ENCODE measurements at places on chromosomes 3 and 15. TPM values are rescaled to one million over a fixed set of nuclear protein-coding genes. Genes with fewer than 3 reads are reported as not detected.

DNA sequence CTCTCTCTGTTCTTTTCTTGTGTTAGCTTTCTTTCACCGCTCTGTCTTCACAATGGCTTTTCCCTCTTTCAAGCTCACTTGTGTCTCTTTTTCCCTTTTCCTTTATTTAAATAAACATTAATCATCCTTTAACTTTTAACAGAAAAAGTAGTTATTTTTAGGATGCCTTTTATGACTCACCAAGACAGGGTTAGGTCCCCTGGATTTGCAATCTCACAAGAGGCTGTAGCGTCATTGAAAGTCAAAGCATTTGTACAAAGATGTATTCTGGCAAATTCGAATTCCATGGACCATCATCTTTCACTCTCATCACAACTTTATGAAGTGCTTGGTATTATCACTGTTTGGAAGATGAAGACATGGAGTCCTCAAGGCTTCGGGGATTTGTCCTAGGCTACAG is 34.8 kb upstream of the MCTP2 start:
- DNase-seq = no peak

GRCh38 chr15:60387321-60387720 is 10.5 kb downstream of the ANXA2 start:
- no peak for DNase-seq

DNA sequence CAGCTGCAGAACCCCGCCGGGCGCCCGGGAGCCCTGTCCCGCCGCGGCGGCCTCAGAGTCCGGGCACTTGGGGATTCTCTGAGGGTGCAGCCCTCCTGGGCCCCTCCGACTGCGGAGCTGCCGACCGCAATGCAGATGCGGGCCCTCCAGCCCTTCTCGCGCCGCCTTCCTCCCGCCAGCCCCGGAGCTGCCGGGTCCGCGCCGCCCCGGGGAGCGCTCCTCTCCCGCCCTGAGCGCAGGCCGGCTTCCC is 320 bp upstream of the ACAN start:
- no peak for DNase-seq

- DNase-seq = no peak
Observed at GRCh38 chr3:144241404-144241803, 269.8 kb downstream of the DIPK2A start.

DNA sequence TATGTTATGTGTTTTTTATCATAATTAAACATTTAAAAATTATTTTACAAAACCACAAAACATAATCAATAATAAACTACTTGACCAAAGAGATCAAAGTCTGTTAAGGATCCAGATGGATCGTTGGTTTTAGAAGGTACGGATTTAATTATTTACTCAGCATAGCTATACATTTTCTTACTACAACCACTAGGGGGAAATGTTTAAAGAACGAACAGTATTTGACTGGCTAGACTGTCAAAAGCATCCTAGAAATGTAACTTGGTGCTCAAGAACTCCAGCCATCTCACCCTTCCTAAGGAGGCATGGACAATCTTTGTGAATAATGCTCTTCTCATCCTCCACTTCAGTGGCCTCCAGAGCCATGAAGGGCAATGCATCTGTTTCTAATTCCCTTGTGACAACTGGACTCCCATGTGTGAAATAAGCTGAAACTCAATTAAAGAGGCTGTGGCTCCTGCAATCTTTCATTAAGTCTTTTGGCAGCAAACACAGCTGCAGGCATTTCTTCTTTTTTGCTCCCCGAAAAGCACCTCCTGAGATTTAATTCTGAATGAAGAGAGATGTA is 94.7 kb upstream of the TUSC7 start:
- DNase-seq = no peak

DNA sequence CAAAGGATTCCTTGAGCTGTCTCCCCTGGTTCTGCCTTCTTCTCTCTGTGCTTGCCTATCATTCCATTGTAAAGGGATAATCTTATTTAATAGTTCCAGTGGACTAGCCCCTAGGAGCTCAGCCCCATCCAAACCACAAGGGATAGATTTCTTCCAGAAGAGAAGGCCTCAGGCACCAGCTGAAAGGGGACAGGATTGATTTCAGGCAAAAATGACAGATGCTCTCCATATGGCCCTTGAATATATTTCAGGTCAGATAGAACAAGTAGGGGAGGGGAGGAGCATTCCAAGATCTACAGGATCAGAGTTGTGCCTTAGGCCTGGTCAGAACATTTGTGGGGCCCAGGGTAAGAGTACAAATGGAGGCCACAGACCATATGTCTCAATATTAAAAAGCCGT is 85.3 kb downstream of the RPLP1 start:
- no peak for DNase-seq

DNA sequence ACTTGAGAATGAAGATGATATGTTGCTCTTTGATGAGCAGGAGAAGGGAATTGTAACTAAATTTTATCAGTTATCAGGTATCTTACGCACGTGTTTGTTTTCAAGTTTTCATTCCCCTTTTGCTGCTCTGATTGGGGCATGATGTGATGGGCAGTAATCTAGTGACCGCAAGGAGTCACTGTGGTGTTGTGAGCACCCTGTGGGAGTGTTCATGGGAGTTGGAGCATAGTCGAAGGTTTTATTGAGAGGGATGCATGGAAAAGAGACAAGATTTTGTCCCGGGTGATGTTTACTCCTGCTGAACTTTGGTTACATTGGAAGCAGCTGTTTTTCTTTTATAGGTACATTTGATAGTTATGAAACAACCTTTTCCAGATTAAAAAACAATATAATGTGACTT is 2.1 kb downstream of the FAN1 start:
- DNase-seq = no peak

- no peak for DNase-seq
Observed at GRCh38 chr3:78913711-78914110, 854.1 kb downstream of the ROBO1 start.

DNA sequence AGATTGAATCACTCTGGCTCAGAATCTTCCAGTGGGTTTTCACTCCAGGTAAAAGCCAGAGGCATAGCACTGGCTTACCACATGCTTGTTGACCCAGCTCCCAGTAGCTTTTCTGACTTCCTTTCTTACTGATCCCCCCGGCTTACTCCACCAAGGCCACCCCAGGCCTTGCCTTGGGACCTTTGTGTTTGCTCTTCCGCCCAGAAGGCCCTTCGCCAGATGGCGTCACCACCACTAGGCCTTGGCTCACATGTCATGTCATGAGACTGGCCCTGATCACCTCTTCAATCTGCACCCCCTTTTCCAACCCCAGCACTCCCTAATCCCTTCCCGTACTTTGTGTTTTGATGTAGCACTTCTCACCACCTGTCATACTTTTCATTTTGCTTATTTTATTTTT is 98.5 kb upstream of the UMPS start:
- DNase-seq = no peak

DNA sequence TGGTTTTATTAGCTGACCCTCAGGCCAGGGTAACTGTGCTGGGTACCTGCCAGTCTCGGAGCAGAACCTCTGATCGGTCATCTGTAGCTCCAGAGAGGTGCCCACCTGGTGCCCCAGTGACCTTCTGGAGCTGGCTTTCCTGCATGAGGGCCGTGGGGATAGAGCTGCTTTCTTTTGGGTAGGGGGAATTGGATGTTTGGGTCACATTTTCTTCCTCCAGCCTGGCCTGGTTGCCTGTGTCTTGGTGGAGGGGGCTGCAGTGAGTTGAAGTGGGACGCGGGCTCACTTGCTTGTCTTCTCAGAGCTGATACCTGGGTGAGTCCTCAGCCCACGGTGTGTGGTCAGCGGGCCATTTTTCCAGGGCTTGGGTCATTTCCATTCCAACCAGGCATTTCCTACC is 2.6 kb downstream of the ZNF710 start:
- no peak for DNase-seq

GRCh38 chr15:85406916-85407315 is 26.5 kb downstream of the AKAP13 start:
- no peak for DNase-seq

- DNase-seq = no peak
Observed at GRCh38 chr3:86788371-86788770, 202.6 kb downstream of the VGLL3 start.

The CNTN6 gene
- total RNA-seq = 0.34 TPM

The SCN11A gene
- 0.27 TPM for total RNA-seq

The DHFR2 gene
- 2.1 TPM for total RNA-seq

All from kidney epithelial cell (primary cell).